ENCODE measurements at places on chromosomes 12 and 14.

DNA sequence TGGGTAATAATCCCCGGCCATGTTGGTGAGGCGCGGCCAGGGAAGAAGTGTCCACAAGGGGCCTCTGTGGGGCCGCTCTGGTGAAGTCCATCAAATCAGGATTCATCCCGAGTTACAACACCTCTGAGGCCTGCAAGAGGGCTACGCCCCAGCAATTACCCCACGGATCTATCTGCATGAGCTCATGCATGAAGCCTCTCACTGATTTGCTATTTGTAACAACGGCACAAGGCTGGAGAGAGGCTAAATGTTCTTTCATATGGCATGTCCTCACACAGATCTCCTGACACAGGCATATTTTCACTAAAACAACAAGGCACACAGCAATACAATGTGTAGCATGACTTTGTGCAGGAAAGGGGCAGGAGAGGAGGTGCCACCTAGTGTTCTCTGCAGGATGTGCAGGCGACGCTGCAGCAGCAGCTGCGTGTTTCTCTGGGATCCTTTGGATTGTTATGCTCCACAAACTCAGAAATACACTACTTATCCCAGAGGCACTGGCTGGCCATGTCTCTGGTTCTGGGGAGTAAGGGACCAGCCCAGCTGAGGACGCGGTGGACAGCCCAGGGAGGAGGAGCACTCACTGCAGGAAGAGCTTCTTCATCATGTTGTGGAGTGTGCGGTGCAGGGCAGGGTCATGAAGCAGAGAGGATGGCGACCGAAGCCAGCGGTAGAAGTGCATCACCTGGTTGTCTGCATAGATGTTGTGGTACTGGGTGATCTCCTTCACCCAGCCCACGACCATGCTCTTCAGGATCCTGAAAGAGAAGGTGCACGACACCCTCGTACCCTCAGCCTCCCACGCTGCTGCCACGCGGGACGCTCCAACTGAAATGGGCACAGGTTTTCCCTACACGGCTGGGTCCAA, 20.2 kb downstream of the P2RX2 start:
- no peak for DNase-seq

DNA sequence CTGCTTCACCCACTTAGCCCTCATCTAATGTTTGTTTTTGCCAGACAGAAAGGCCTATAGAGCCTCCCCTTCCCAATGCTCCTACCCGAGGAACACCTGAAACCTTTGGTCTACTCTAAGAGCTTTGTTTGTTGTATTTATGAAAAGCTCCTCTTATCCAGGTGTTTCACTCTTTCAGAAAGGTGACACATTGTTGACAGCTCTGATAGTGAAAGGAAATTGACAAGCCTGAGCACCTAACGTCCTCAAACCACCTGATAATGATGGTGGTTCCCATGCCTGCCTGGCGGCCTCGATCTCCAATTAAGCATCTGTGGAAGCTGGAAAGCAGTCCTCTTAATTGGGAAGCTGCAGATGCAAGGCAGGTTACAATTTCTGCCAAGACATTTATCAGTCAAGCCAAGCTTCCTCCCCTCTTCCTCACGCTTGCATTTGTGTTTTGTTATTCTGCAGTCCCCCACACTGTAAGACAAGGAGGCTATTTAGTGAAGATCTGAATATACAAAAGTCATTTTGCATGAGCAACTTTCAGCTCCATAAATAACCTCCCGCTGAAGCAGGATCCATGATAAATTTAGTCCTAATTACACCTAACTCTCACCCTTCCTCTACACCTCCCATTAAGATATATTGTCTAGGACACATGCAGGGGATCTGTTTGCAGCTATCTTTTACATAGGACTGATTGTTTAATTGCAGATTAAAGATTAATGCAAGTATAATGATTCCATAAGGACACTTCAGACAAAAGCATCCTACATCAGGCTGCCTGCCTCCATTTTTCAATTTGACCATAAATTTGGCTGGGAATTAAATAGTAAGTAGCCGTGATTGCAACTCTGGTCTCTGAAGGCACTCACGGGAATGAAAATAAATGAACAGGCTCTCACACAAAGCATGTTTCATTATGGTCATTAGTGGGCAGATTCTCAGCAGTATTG, 288.6 kb downstream of the PDZRN4 start:
- no peak for DNase-seq

DNA sequence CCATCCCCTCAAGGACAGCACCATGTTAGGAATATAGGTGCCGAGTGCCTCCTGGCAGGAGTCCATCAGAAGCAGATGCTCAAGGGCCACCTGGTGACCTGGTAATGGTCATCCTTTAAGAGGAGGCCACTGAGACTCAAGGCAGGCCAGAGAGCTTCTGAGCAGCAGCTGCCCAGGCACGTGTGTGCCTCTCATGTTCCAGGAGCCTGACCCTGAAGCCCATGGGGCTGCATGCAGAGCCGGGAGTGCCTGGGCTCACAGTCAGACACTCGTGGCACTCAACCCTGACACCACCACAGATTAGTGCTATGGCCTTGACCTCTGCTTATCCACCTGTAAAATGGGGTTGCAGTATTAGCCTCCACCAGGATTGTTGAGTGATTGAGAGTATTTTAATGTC, 45.6 kb downstream of the C14orf132 start:
- DNase-seq: no peak

DNA sequence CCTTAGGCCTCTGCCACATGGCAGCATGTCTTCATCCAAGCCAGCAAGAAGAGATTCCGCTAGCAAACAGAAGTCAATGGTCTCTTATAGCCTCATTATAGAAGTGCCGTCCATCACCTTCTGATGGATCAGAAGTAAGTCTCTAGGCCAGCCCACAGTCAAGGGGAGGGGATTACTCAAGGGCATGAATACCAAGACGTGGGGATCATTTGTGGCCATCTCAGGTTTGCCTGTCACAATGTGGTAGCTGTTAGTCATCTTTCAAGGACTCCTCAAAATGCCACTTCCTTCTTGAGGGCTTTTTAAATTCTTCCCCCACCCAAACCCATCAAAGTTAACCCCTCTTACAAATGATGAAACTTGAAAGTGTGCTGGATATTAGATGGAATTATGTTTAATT, 8.1 kb upstream of the ADCY6 start:
- no peak for DNase-seq

Measured in activated CD4-positive, alpha-beta T cell treated with anti-CD3 and anti-CD28 coated beads for 4 hours (primary cell).